ENCODE measurements at places on chromosomes 16 and 17.

- no peak for DNase-seq
These were observed 15.9 kb upstream of the SLC38A10 start for GRCh38 chr17:81310949-81311550.

- DNase-seq, result no peak
These were observed 50.3 kb upstream of the TOX3 start for GRCh38 chr16:52597073-52597771.

- DNase-seq, result no peak
These were observed 8.0 kb downstream of the TXNDC11 start for GRCh38 chr16:11734653-11735043.

- DNase-seq, result no peak
These were observed 203.9 kb downstream of the ZNF423 start for GRCh38 chr16:49651996-49652395.

DNA sequence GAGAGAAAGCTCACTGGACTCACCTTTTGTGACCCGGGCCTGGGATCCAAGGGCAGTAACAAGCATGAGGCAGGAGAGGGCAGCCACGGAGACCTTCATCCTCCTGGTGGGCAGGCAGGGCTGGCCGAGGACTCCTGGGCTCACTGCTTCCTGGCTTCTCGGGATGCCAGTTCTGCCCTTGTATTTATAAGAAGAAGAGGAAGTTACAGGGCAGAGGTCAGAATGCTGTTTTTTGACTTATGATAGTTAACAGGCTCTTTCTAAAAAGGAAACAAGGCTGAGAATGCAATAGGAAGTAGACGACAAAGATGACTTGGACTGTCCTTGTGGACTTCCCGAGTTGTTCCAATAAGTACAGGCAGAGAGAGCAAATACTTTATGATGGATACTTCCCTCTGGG is at the start of gene CCL23:
CCL23 (minus strand) TSS at position 174 of the 400 bp plus-strand sequence; CDS start at position 99, 75 bp downstream.
- DNase-seq, result no peak

Measured in midbrain (tissue), 1 donor.